ENCODE measurements at places on chromosomes 7 and 10.

- DNase-seq, result no peak
Measured at GRCh38 chr7:32453341-32454011, 36.7 kb downstream of the LSM5 start.

- no peak for DNase-seq
Measured at GRCh38 chr10:234708-235406, 99.6 kb downstream of the ZMYND11 start.

- DNase-seq, result no peak
Measured at GRCh38 chr10:87661861-87662785, 2.4 kb downstream of the PAPSS2 start.

- DNase-seq, result no peak
Measured at GRCh38 chr10:5557040-5557721, 32.4 kb downstream of the CALML3 start.

- no peak for DNase-seq
Measured at GRCh38 chr10:132962623-132963429, 20.5 kb upstream of the CFAP46 start.

DNA sequence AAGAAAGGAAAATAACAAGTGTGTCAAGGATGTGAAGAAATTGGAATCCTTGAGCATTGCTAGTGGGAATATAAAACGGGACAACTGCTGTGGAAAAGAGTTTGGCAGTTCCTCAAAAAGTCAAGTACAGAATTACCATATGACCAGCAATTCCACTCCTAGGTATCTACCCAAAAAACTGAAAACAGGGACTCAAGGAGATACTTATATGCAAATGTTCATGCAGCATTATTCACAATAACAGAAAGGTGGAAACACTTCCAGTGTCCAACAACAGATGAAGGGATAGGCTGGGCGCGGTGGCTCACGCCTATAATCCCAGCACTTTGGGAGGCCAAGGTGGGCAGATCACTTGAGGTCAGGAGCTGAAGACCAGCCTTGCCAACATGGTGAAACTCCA, 33.5 kb downstream of the HSPA12A start:
- no peak for DNase-seq

- no peak for DNase-seq
Measured at GRCh38 chr10:13970236-13970956, 360.3 kb downstream of the FRMD4A start.

GRCh38 chr10:16699435-16700057, 117.7 kb downstream of the RSU1 start:
- DNase-seq, result no peak

DNA sequence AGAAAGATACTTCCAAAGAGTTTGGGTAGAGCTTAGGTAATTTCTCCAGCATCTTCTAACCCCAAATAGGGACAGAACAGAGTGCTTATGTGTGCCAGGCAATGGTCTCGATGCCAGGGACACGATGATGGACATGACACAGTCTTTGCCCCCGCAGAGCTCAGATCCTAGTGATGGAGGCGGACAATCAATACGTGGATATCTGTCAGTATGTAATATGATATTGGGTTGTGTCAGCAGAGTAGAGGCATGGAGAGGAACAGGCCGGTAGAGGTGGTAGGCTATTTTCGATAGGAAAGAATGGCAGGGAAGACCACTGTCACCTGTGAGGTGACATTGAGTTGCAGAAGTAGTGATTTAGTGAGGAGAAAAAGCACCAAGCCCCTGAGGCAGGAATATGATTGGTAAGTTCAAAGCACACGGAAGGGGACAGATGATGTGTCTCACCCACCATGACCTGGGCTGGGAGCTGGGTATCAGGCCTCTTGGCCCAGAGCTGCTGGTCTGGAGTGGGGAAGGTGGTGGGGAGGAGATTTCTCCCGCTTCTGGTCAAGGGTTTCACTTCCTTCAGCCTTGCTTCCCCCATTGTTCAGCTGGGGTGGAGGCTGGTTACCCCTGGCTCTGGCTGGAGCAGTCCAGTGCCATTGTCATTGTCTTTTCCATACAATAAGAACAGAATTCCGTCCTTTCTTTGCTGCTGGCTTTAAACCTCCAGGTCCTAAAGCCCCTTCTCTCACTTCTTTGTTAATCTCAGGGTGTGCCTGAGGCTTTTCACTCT, 36.0 kb upstream of the SRGN start:
- no peak for DNase-seq

DNA sequence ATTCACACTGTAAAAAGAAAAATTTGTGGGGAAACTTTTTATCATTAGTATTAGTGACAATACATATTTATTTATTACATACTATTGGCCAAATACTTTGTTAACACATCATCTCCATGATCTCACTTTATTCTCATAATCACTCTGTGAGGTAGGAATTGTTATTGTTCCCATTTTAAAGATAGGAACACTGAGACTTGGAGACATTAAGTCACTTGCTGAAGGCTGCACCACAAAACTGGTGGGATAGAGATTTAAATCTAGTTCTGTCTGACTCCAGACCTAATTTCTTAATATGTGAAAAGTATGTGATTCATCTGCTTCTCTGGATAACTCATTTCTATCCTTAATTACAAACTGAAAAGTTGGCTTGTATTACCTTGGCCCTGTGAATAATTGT, 8.2 kb downstream of the PPP1R3C start:
- no peak for DNase-seq

GRCh38 chr7:55085511-55086412, 66.9 kb downstream of the EGFR start:
- DNase-seq, result no peak

GRCh38 chr10:31952066-31952465, 23.4 kb upstream of the ARHGAP12 start:
- no peak for DNase-seq

- DNase-seq, result no peak
Measured at GRCh38 chr10:35215107-35215506, 88.5 kb downstream of the CREM start.

DNA sequence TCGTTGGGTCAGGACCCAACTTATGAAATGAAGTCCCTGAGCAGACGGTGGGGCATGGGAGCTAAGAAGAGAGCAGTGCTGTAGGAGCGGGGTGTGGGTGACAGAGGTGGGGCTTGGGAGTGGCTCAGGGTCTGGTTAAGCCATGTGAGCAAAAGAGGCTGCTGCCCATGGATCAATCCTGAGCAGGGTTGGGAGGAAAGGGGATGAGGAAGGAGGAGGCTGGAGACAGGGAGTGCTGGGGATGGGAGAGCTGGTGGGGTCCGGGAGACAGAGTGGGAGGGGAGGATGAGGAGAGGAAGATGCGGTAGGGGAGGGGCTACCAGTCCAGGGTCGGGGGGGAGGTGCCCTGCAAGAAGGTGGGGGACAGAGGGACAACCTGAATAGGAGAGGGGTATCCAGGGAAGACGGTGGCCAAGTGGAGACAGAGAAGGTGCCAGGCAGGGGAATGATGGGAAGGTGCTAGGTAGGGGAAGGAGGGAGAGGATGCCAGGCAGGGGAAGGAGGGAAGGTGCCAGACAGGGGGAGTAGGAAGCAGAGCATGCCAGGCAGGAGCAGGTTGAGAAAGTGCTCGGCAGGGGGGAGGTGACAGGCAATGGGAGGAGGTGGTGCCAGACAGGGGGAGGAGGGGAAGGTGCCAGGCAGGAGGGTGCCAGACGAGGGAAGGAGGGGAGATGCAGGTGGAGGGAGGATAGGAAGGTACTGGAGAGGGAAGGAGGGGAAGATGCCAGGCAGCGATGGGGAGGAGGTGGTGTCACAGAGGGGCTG, 27.5 kb upstream of the SMARCD3 start:
- no peak for DNase-seq

GRCh38 chr10:108036265-108036664, 871.8 kb upstream of the SORCS1 start:
- no peak for DNase-seq

GRCh38 chr10:129914153-129914855, 49.8 kb downstream of the EBF3 start:
- DNase-seq, result no peak

DNA sequence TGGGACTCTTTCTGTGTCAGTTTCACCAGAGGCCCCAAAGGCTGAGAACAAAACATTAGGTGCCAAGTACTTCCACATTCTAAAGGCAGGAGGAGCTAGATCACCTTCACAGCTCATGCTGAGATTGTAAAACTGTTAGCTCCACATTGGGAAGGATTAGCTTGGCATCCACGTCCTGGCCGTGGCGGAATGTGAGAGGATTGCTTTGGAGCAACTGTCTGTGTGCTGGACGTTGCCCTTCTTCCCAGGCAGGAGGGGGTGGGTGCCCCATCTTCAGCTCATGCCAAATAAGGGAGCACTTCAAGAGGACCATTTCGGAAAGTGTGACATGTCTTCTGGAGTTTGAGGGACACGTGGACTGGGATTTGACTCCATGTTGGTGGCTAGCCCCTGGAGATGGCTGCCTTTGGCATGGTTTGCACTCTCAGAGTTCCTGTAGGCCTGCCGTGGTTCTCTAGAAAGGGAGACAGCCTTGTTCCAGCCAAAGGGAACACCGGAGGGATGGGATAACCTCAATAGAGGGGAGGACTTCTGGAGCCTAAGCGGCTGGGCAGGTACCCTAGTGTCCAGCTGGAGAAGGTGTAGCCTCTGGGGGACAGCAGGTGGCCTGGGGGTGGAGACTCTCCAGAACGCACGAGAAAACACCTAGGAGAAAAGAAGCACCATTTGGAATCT, 19.9 kb upstream of the FMC1 start:
- DNase-seq, result no peak

DNA sequence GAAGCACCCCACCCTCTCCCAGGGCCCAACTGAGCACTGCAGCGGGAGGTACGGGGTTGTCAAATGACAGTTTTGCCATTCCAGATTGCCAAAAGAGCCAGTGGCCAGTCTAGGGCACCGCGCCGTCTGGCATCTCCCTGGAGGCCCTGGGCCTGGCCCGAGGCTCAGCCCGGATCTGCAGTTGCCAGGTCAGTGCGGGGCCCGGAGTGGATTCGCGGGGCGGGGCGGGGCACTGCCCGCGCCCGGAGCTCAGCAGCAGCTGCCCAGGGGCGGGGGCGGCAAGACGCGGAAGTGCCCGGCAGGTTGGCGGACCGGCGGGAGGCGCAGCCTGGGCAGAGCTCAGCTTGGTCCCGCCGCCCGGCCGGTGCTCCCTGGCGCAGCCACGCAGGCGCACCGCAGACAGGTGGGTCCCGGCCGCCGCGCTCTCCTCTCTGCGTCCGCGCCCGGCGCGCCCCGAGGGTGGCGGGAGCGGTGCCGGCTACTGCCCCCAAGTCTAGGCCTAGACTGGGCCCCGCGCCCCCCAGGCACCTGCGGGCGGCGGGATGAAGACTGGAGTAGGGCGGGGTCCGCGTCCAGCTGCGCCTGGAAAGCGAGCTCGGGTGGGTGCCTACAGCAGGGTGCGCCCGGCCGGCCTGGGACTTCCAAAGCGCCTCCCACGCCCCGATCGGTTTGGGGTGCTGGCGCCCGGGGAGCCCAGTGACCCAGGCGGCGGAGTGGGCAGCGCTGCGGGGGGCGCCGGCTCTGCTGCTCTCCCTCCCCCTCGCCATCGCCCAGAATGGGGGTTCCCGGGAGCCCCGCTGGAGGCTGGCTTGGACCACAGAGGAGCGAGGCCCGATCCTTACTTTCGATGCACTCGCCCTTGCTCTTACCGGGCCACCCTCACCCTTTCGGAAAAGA, at the start of gene IRF5:
IRF5 (plus strand) TSS at position 281 of the 897 bp plus-strand sequence. CDS start 4,155 bp downstream, outside the sequence.
- DNase-seq, result no peak

DNA sequence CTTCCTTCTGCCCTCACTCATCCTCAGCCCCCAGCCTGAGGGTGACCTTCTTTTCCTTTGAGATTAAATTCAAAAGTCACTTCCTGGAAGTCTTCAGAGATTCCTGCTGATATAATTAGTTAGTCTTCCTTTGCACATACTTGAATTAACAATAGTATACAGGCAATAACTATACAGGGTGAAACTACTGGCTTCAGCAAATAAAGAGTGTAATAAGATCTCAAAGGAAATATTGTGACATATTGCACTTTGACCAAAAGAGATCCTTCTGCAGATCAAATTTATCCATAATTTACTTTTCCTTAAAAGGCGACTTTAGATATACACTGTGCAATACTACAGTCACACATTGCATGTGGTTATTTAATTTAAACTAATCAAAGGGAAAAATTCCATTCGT, 123.8 kb downstream of the SEMA3A start:
- DNase-seq, result no peak

DNA sequence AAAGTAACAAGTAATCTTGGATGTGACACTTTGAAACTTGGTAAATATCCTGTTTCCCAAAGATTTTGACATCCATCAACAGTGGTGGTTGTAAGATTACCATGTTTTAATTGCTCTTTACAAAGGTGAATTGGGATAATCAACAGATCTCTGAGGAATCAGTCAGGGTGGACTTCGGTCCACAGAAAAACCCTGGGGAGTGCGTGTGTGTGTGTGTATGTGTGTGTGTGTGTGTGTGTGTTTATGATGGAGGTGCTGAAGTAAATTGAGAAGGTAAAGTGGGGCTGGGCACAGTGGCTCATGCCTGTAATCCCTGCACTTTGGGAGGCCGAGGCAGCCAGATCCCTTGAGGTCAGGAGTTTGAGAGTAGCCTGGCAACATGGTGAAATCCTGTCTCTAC, 12.0 kb upstream of the AUTS2 start:
- DNase-seq, result no peak

GRCh38 chr7:146423446-146423845, 306.8 kb downstream of the CNTNAP2 start:
- DNase-seq, result no peak

DNA sequence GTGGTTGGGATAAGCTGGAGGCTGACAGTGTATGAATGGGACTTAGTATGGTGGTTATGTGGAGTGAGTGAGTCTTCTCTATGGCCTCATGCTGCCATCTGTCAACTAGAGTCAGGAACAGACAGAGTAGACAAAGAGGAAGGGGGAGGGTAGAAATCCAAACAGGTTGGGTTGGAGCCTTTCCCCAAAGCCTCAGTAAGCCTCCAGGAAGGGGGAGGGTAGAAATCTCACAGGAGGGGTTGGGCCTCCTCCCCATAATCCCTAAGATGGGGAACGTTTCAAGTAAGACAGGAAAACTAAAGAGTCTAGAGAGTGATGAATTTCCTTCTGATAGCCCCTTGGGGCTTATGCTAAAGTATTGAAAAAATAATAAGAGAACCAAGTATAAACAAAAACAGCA, 2.0 kb upstream of the AKR1B15 start:
- no peak for DNase-seq

DNA sequence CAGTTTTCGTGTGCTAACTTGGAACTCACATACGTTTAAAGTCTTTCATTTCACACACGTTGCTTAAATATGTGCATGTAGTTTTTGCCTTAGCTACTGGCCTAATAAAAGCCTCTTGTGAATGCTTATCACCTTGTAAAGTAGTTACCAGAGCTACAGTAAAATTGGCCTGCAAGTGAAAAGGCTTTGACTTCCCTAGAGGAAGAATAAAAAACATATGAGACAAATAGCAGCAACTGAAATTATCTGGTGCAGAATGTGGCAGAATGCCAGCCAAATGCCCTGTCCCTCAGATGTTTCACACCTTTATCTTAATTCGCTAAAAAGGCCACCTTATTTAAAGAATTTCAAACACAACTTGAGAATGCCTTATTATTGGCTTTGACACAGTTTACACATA, 28.1 kb upstream of the RPA3 start:
- DNase-seq, result no peak
